ENCODE measurements at places on chromosomes 7 and 10. TPM values are rescaled to one million over a fixed set of nuclear protein-coding genes. Genes with fewer than 3 reads are reported as not detected.
A peak's percentile ranks its signal among the peaks of the same experiment; 100 is the strongest.

The GIMAP5 gene
- total RNA-seq = not detected

The TSC22D4 gene
- 30.7 TPM for total RNA-seq

DNA sequence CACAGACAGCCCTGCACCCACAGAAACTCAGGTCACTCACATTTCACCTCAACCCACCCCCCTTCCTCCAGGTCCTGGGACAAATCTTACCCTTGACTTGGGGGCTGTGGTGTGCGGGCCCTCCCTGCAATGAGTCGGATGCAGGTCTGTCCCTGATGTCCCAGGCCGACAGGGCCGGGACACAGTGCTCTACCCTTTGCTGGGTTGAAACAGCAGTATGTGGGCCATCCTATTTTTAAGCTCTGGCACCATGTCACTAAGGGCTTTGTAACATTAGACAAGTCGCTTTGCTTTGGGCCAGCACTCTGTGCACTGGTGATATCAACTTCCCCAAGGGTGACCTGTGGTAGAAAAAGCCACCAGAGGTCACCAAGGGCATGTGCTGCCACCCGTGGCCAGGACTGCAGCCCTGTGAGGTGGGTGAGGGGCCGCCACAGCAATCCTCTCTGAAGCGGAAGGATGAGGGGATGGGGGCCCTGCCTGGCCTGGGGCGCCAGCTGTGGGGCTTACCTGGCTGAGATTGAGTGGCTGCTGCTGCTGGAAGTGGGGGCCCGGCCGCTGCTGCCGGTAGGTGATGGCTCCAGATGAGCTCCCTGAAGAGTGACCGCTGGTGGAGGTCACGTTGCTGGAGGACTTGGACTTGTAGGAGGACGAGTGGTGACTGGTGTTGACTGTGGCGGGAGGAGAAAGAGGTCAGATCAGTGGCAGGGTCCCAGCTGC, 51.3 kb downstream of the CLEC2L start:
- no peak overlapping the region for H3K4me3 ChIP-seq
- no peaks in the 10 kb centered on the region for H3K27me3 ChIP-seq
- no peaks in the 10 kb centered on the region for H3K4me1 ChIP-seq

GRCh38 chr7:46360296-46360695, 439.2 kb upstream of the IGFBP3 start:
- H3K27me3 ChIP-seq = no peaks in the 10 kb centered on the region
- DNase-seq = no peak
- H3K27ac ChIP-seq = no peak overlapping the region
- no peaks in the 10 kb centered on the region for H3K36me3 ChIP-seq

- DNase-seq = peak; percentile 93
- H3K27ac ChIP-seq = peak within 1 kb of the TSS; percentile 98
- H3K36me3 ChIP-seq = no peaks in the 10 kb centered on the region
- H3K27me3 ChIP-seq = no peaks in the 10 kb centered on the region
- peak within 1 kb of the TSS; percentile 90 for H3K4me3 ChIP-seq
Observed at GRCh38 chr10:114821293-114821914, at the start of gene FHIP2A. Gene FHIP2A, plus strand, starts transcription at chr10:114821780. Its CDS starts 299 bp downstream, at chr10:114822079.

All from GM23248 (cell line).